ENCODE measurements at places on chromosomes 5 and 9.

DNA sequence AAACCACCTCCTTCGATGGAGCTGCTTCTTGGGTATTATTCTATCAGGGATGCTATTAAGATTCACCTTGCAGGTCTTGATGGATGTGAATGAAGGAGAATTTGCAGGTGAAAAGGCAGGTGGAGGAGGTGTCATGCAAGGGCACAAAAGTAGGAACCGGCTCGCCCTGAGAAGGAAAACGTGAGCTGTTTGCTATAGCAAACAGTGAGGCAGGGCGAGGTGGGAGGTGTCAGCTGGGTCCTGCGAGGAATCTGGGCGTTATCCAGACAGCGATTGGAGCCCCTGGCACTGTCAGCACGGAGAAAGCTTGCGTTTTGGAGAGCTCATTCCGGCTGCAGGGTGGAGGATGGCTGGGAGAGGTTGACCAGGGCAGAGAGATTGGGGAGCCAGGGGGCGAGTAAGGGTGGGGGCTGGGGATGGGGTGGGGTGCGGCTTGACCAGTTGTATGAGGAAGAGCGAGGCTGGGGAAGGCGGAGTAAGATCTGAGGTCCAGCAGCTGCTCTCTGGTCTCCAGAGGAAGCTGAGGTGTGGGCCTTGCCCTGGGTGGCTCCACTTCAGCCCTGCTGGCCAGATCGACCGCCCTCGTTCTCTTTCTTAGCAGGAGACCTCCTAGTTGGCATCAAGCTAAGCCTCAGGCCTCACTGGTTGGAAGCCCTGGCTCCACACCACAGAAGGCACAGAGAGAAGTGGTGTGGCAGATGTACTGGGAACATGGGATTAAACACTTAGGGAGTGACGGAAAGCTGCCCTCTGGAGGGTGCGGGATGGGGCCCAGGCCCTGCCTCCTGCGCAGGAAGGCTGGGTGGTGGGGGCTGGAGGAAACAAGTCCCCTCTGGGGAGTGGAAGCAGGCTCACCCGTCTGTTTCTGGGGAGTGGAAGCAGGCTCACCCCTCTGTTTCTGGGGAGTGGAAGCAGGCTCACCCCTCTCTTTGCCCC lies 54.7 kb upstream of the NEURL1B start:
- DNase-seq = no peak

DNA sequence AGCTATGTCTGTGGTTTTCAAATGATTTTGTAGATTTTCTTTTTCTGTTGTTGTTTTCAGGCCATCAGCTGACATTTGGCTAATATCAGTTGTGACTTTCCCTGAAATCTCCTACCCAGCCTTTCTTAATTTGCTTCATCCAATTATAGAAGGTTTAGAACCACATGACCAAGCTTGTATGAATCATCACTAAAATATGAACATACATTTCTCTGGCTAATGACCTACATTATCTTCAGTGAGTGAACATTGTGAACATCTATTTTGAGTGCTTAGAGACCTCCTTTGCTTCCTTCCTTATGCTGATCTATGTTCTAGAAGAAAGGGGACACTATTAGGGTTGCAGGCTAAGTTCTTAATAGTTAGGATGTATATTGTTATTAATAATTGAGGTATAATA lies 532.5 kb downstream of the RAB3C start:
- DNase-seq = no peak

DNA sequence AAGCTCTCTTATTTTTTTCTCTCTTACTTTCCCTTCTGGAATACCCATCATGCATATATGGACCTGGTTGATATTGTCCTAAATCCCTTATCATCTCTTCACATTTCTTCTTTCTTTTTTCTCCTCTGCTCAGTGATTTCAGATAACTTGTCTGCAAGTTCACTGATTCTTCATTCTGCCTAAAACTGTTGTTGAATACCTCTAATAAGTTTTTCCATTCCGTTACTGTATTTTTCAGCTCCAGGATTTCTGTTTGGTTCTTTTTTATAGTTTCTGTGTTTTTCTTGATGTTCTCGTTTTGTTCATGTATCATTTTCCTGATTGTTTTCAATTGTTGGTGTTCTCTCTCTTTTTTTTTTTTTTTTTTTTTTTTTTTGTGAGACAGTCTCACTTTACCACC lies 203.7 kb downstream of the COMMD10 start:
- no peak for DNase-seq

DNA sequence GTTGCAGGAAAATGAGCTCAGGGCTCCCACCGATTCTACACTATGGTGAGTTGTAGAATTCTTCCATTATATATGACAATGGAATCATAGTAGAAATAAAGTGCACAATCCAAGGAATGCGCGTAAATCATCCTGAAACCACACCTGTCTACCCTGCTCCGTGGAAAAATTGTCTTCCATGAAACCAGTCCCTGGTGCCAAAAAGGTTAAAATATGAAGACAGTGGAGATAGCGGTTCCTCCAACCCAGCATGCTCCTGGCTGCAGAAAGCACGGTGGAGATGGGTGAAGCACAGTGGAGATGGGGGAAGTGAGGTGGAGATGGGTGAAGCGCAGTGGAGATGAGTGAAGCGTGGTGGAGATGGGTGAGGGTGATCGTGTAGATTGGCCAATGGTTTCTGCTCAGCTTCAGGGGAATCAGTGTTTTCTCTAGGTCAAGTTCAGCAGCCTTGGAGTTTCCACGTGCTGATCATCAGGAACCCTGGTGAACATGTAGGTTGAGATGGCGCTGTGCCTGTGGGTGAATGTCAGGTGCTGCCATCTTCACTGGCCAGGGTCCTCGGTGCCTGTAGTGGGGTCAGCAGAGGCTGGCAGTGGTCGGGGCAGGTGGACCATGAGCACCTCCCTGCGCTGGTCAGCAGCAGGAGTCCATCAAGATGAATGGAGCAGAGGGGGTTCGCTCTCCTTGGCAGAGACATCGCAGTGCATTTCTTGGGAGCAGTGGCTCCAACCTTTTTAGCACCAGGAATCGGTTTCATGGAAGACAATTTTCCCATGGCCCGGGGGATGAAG lies 20.3 kb downstream of the PAEP start:
- DNase-seq = no peak

DNA sequence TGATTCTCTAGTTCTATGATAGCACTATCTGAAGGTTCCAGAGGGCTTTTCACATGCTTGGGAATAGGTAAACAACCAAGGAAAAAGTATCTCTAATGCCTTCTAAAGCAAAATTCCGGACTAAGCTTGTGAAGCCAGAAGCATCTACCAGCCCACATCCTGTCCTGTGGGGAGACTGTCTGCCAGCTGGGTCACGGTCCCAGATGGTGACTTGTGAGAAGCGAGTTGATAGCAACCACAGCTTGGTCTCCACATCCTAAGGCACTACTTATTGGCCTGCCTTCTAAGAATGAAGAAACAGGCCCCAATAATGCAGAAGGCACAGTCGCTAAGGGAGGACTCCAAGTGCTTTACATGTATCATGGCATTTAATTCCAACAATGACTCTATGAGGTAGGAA lies 184.1 kb upstream of the ADRA1B start:
- DNase-seq = no peak

DNA sequence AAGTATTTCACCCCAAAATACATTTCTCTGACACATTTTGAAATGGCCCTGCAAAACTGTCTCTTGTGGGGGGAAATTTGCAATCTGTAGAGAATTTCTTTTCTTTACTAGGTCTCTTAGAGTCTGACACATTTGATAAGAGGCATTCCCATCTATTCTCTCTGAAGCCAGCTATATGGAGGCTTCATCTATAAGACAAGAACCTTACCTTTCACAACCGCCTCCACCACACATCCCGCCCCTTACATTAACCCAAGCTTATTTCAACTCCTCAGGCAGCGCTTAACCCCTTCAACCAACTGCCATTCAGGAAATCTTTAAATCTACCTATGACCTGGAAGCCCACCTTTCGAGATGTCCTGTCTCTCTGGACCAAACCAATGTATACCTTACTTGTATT lies 829.5 kb downstream of the TLE4 start:
- DNase-seq = no peak

DNA sequence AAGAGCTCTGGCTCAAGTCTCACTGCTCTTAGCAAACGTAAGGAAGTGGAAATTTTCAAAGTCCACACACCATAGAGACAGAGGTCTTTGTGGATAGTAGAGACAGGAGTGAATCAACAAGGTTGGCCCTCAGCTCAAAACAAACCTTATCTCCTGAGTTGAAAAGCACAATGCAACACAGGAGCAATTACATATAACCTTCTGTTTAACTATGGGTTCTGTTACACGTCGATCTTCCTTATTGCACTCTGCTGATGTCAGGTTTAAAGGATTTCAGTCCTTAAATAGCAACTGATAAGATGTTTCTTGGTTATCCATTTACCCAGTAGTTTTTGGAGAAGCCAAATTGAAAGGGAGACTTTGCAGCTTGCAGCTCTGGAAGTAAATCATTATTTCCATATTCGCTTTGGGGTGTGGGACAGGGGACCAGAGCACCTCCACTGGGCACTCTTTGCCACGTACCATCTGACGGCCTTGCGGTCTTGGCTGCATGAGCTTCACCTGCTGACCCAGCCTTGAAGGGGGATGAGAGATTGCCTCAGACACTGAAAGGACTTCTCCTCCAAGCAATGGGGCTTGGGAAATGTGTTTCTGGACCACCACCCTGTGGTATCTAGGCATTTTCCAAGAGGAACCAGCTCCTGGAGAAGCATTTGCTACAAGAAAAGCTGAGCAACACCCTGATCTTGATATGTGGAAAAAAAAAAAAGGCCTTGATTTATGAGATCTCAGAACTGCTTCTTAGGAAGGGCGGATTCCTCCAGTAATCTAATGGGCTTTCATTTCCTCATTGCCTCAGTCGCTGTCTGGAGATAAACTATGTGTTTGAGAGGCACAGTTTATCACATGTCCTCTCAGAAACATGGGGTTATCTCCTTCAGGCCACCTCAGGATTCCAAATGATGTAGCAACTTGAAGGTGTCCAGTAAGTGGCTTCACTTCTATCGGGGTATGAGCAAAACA lies 56.2 kb upstream of the ZNF622 start:
- no peak for DNase-seq

DNA sequence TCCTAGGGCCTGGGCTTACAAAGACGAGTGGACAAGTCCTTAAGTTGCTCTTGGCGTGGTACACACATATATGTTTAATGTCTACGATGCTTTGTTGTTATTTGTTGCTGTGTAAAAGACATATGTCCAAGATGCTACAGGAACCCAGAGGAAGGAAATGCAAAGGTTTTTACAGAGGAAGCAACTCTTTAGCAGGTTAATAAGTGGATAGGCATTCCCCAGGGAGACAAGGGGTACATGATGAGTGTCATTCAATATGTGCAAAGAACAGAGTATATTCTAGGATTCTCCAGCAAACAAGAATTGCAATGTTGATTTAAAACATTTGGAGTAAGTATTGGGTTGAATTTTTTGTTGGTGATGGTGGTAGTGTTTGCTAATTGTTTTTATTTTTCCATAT lies 92.1 kb downstream of the PIP5K1B start:
- DNase-seq = no peak

- DNase-seq = no peak
Observed at GRCh38 chr5:131659841-131660240, 24.8 kb upstream of the RAPGEF6 start.

- DNase-seq = no peak
Observed at GRCh38 chr5:143262393-143263174, 140.9 kb downstream of the NR3C1 start.

DNA sequence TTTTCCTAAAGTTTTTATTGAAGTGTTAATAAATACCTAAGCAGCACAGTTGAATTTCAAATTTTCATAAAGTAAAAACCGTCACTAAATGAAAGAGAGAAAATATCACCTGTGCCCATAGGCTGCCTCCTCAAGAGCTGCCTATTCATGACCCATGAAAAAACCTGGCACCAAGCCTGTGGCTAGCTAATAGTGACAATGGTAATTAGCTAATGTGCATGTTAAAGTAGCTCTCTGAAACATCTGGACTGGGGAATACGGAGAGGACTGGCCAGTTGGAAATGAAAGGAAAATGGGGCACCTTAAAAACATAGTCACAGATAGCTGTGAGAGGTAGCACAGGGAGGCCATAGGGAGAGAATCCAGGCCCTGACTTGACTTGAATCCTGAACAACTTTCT lies 5.4 kb upstream of the GNE start:
- DNase-seq = no peak

GRCh38 chr5:119537704-119538103 lies 85.4 kb downstream of the HSD17B4 start:
- DNase-seq = no peak

GRCh38 chr5:166045961-166046360 lies 2245.5 kb upstream of the WWC1 start:
- DNase-seq = no peak

DNA sequence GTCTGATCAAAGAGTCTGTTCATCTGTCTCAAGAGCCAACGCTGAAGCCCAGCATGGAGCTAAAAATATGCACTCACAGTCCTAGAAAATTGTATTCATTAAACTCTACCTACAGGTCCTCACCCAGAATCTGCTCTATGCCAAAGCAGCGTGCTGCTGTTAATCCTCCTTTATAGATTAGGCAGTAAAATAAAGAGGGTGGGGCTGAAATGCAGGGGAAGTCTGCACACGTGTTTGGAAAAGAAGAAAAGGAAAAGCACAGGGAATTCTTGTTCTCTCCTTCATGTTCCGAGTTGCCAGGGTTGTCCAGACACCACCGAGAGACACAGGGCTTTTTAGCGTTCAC lies 121.4 kb upstream of the TMEM161B start:
- no peak for DNase-seq

- peak; percentile 27 for DNase-seq
Observed at GRCh38 chr9:12813960-12814876, 39.4 kb downstream of the LURAP1L start.

- DNase-seq = no peak
Observed at GRCh38 chr5:125583321-125584139, 837.1 kb upstream of the ZNF608 start.

DNA sequence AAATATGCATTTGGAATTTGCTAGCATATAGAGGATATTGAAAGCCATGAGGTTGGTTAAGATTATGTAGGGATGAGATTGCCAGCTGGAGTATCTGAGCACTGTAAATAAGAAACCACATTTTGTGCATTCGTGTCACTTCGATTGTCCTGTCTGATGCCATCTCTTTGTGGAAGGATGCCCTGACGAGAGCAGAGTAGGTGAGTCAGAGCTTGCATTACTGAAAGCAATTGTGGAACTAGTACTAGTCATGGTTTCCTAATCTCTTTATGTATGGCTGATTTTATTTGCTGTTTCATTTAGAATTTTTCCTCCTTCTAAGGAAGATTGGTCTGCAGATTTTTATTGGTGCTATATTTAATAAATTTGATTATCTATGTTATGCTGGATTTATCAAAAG lies 14.5 kb upstream of the TAS2R1 start:
- DNase-seq = no peak

- no peak for DNase-seq
Observed at GRCh38 chr5:153402550-153402949, 87.9 kb upstream of the GRIA1 start.

DNA sequence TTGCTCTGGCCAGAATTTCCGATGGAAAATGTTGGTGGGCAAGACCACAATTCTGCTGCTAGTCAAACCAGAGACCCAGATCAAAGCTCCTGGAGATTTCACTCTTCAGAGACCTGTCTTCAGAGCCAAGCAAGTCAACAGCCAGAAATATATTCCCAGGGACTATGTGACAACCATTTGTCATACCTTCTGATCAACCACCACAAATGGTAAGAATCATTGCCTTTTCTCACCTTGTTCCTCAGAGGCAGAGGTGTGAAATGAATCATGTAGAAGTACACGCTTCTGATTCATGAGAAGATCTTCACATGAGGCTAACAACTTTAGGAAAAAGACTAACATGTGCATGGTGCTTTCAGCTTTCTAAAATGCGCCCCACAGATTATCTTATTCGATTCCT lies 53.5 kb downstream of the SUSD1 start:
- no peak for DNase-seq

GRCh38 chr5:73339711-73340110 lies 108.9 kb downstream of the FOXD1 start:
- DNase-seq = no peak

Measured in hematopoietic multipotent progenitor cell (in vitro differentiated cells).